ENCODE measurements at places on chromosomes 11 and 22. TPM values are rescaled to one million over a fixed set of nuclear protein-coding genes. Genes with fewer than 3 reads are reported as not detected.

The LRP4 gene
- 2.5 TPM for total RNA-seq

The LDHAL6A gene
- total RNA-seq = not detected

The HBB gene
- total RNA-seq = not detected

The PLXNB2 gene
- 179 TPM for total RNA-seq

The HEPN1 gene
- not detected for total RNA-seq

The OR4A16 gene
- total RNA-seq = not detected

Data from articular chondrocyte of knee joint (primary cell).